Thoracic aorta (tissue), 2 donors: ENCODE measurements at places on chromosomes 6 and 20. TPM values are rescaled to one million over a fixed set of nuclear protein-coding genes. Genes with fewer than 3 reads are reported as not detected.
A peak's percentile ranks its signal among the peaks of the same experiment; 100 is the strongest.

DNA sequence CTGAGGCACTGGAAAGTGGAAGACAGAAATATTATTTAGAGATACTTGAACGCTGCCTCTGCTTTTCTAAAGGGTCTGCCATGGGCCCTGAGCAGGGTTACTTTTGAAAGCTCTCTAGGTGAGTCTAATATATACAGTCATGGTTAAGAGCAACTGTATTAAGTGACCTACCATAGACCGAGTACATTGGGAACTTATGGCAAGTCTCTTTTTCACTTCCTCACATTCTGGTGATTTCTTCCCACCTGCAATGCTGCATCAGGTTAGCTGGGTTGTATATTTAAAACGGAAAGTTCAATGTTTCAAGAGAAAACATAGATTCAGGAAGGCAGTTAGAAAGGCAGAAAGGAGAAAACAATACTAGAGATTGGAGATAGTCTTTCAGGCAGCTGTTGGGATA, 154.7 kb downstream of the PHF3 start:
- no peaks in the 10 kb centered on the region for H3K36me3 ChIP-seq
- H3K27me3 ChIP-seq = no peaks in the 10 kb centered on the region
- H3K27ac ChIP-seq = no peak overlapping the region
- H3K4me3 ChIP-seq = no peak overlapping the region
- H3K4me1 ChIP-seq = no peaks in the 10 kb centered on the region

GRCh38 chr6:68639826-68640490, 4.9 kb downstream of the ADGRB3 start:
- H3K4me1 ChIP-seq = peaks cover 16% of the 10 kb centered on the region
- H3K27me3 ChIP-seq = no peaks in the 10 kb centered on the region
- DNase-seq = no peak
- H3K36me3 ChIP-seq = no peaks in the 10 kb centered on the region

GRCh38 chr6:47476781-47477496, 650 bp upstream of the CD2AP start:
- H3K27ac ChIP-seq = peak overlapping the region; percentile 94
- no peaks in the 10 kb centered on the region for H3K36me3 ChIP-seq
- no peaks in the 10 kb centered on the region for H3K27me3 ChIP-seq

Gene CCN5
- total RNA-seq = 652 TPM

Gene SLC13A3
- total RNA-seq = 3.2 TPM

Gene RSPH3
- total RNA-seq = 7.8 TPM

Gene OOEP
- total RNA-seq = not detected

Gene MOG
- not detected for total RNA-seq

Gene TBXT
- not detected for total RNA-seq

Gene MAP7
- total RNA-seq = 6.9 TPM
